ENCODE measurements at places on chromosomes 11 and 22. TPM values are rescaled to one million over a fixed set of nuclear protein-coding genes. Genes with fewer than 3 reads are reported as not detected.

ZDHHC13 gene
- total RNA-seq: 21.2 TPM

SLC1A2 gene
- total RNA-seq: not detected

C11orf86 gene
- not detected for total RNA-seq

QSER1 gene
- 29.8 TPM for total RNA-seq

TP53I11 gene
- 32.8 TPM for total RNA-seq

OVCH2 gene
- total RNA-seq: not detected

PGAP2 gene
- 21.7 TPM for total RNA-seq

TMPRSS4 gene
- 1.7 TPM for total RNA-seq

OR51I1 gene
- total RNA-seq: not detected

DEUP1 gene
- total RNA-seq: 0.26 TPM

ISX gene
- not detected for total RNA-seq

AP5B1 gene
- 24.2 TPM for total RNA-seq

GLYAT gene
- not detected for total RNA-seq

SLC43A1 gene
- 12.4 TPM for total RNA-seq

CCDC81 gene
- not detected for total RNA-seq

PANX1 gene
- 67.7 TPM for total RNA-seq

DNA sequence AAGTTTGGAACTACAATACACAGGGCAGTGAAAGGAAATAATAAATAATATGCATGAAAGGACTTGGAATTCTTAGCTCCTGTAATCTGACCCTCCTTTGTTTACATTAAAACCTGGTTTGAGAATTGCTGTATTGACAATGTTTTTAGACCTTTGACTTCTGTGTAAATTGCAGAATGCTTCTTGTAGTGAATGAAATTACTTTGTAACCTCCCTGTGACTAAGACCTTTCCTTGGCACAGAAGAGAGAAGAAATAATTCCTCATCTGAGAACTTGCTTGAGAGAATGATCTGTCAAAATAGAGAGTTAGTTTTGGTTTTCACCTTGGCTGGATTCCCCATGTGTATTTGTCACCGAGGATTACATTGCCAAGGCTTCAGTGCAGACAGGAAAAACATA lies 640.0 kb upstream of the ANO5 start:
- peak; percentile 2 for DNase-seq

DNA sequence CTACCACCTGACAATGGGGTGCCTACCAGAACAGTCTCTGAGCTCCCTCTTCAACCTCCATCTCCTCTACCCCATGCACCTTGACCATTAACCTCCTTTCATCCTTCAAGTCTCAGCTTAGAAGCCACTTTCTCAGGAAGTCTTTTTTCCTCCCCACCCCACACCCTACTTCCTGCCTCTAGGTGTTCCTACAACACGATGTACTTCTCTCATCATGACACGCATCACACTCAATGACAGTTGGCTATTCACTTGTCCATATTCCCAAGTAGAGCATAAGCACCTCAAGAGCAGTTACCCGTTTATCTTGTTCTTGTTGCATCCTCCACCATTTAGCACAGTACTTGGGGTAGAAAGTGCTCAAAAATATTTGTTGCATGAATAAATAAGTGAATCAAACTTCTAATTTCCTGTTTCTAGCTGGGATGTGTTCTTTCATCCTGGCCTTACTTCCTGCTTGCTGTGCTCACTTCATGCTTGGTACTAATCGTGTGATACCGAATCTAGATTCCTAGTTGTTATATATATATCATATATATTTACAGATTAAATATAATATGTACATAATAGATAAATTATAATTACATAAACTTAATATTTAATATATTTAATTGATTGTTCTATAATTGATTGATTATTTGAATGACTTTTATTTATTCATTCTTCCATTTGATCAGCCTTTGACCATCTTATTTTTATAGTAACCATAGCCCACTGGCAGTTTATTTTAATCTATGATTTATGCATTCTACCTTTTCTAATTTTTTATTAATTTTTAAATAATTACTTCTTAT lies 177.5 kb upstream of the TMEM45B start:
- peak; percentile 53 for DNase-seq

- DNase-seq: no peak
Measured at GRCh38 chr11:81449588-81450156, 1284.0 kb downstream of the FAM181B start.

- DNase-seq: no peak
Measured at GRCh38 chr22:49413146-49413545, 414.5 kb downstream of the BRD1 start.

- DNase-seq: no peak
Measured at GRCh38 chr11:111514216-111515031, at the start of gene HOATZ. Gene HOATZ (plus strand): TSS chr11:111514778. CDS start chr11:111514785, 7 bp downstream.

GRCh38 chr11:6326303-6326702 lies 6.0 kb upstream of the CAVIN3 start:
- no peak for DNase-seq

DNA sequence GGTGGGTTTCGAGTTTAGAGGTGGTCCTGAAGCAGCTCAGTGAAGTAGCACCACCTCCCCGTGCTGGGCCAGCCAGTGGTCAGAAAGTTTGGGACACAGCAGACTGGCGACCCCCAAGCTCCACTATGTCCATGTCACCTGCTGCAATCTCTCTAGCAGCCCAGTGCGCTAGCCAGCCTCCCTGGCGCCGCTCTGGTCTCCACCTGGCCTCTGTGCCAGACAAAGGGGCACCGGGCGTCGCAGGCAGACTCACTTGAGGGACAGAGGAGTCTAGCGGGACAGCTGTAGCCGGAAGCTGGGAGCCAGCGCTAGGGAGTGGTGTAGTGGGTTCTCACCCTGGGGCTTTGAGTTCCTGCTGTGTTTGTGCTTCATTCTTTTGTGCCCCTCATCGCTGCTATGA lies 25.5 kb downstream of the MYBPC3 start:
- DNase-seq: no peak

GRCh38 chr11:61963016-61963281 lies 4.5 kb downstream of the FTH1 start:
- DNase-seq: no peak

DNA sequence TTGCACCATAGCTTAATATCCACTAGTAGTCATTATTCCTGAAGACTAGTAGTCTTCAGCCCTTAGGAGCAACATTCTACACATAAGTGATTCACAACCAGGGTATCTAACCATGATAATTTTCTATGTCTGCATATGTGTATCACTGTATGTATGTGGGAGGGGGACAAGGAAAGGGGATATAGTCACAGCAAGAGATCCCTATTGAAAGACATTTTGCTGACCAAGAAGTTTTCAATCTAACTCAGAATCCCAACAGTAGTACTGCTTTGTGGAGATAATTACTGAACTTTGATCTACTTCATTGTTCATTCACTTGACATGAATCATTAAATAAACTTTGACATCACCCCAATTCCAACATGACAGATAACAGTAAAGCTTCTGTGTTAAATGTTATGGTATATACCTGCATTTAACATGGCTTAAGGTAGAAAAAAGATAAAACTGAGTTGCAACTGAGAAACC lies 10.3 kb downstream of the PIK3C2A start:
- DNase-seq: peak; percentile 76

DNA sequence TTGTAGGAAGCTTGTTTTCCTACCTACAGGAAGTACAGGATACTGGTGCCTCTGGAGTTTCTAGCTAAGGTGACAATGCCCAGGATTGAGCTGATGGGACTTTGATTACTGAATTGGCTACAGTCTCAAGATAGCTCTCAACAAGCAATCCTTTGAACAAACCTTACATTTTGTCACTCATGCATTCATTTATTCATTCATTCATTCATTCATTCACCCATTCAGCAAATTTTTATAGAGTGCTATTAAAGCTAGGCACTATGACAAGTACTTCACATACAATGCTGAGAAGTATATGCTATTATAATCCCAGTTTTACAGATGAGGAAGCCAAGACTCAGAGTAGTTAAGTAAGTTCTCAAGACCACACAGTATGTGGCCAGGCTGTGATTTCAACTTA lies 103.1 kb upstream of the MTMR2 start:
- DNase-seq: no peak

GRCh38 chr11:125078516-125079140 lies 15.5 kb downstream of the SLC37A2 start:
- no peak for DNase-seq

- no peak for DNase-seq
Measured at GRCh38 chr11:133900176-133901105, 55.1 kb upstream of the SPATA19 start.

GRCh38 chr22:39980596-39980995 lies 14.2 kb upstream of the FAM83F start:
- DNase-seq: no peak

- no peak for DNase-seq
Measured at GRCh38 chr22:17167486-17167885, 8.4 kb upstream of the HDHD5 start.

DNA sequence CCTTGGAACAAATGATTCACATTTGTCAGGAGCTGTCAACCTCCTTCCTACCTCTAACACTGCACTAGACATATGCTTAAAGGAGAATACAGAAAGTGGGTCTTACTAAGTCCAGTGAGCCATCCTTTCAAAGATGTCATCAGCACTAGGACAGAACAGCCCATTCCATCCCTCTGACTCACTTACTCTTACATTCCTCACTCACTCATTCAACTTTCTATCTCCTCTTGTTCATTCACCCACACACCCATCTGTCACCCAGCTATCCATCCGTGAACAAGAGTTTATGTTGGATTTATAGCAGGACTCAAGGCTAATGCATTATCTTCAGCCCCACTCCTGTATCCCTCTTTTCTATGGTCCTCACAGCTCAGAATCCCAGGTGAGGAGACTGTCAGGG lies 9.1 kb downstream of the INSC start:
- DNase-seq: peak; percentile 52

GRCh38 chr11:128667873-128668272 lies 26.0 kb upstream of the FLI1 start:
- peak; percentile 49 for DNase-seq

Data from PC-3 (cell line).